Smooth muscle cell of bladder (primary cell): ENCODE measurements at places on chromosomes 5 and 9. TPM values are rescaled to one million over a fixed set of nuclear protein-coding genes. Genes with fewer than 3 reads are reported as not detected.

Gene ROPN1L
- 0.28 and 0.57 TPM in 2 replicates for total RNA-seq

Gene GGTA1
- total RNA-seq = not detected in 2 replicates

Gene SPINK6
- total RNA-seq = 3.1 and 15.6 TPM in 2 replicates

Gene TEK
- total RNA-seq = 3.0 and 19.2 TPM in 2 replicates

Gene CCNO
- total RNA-seq = not detected in 2 replicates

Gene AK6
- 32.0 and 41.4 TPM in 2 replicates for total RNA-seq

Gene IFNB1
- total RNA-seq = not detected in 2 replicates

Gene SLC23A1
- total RNA-seq = under 0.01 TPM in 1 of 2 replicates, not detected in the other

Gene GALNT12
- 60.0 and 76.2 TPM in 2 replicates for total RNA-seq

Gene SLC46A2
- not detected in 2 replicates for total RNA-seq

Gene PCDHGB1
- 2.3 and 3.3 TPM in 2 replicates for total RNA-seq

Gene UBE2QL1
- total RNA-seq = under 0.01 and 0.18 TPM in 2 replicates

Gene MLANA
- not detected in 2 replicates for total RNA-seq

Gene TAF11L10
- total RNA-seq = not detected in 2 replicates

Gene WNK2
- total RNA-seq = not detected in 2 replicates

Gene FAM219A
- 3.7 and 6.9 TPM in 2 replicates for total RNA-seq

Gene SPINK13
- total RNA-seq = 2.4 and 4.5 TPM in 2 replicates

Gene PRELID2
- total RNA-seq = 10.7 and 16.9 TPM in 2 replicates

Gene TSSK1B
- total RNA-seq = 0.09 and 0.14 TPM in 2 replicates

Gene IL17B
- total RNA-seq = 0.28 TPM in 1 of 2 replicates, not detected in the other

Gene ACOT12
- 0.74 and 2.1 TPM in 2 replicates for total RNA-seq

Gene POLE3
- 18.8 and 22.8 TPM in 2 replicates for total RNA-seq

Gene GLRA1
- total RNA-seq = not detected in 2 replicates

Gene ANKRD18A
- total RNA-seq = not detected in 2 replicates

Gene SPAAR
- total RNA-seq = 0.18 TPM in 1 of 2 replicates, not detected in the other

Gene RASEF
- total RNA-seq = 0.14 and 0.18 TPM in 2 replicates

Gene MED10
- 8.4 and 10.4 TPM in 2 replicates for total RNA-seq

Gene EDIL3
- 12.4 and 18.2 TPM in 2 replicates for total RNA-seq

Gene MEIKIN
- total RNA-seq = not detected in 2 replicates

Gene PCDH1
- total RNA-seq = 0.55 and 1.00 TPM in 2 replicates

Gene SLC6A7
- total RNA-seq = not detected in 2 replicates

Gene PAEP
- total RNA-seq = not detected in 2 replicates

Gene RAB3C
- under 0.01 TPM in 1 of 2 replicates, not detected in the other for total RNA-seq
